ENCODE measurements at places on chromosomes 13 and 19.

GRCh38 chr13:100490692-100491091, 97.9 kb downstream of the GGACT start:
- DNase-seq, result no peak

GRCh38 chr13:23988546-23989122, 91.3 kb upstream of the C1QTNF9B start:
- no peak for DNase-seq

GRCh38 chr13:44652168-44652567, 76.0 kb upstream of the TSC22D1 start:
- no peak for DNase-seq

- DNase-seq, result no peak
Observed at GRCh38 chr13:98998831-98999638, 21.2 kb upstream of the DOCK9 start.

Data from memory B cell (primary cell).